ENCODE measurements at places on chromosomes 16 and 17.
A peak's percentile ranks its signal among the peaks of the same experiment; 100 is the strongest.

DNA sequence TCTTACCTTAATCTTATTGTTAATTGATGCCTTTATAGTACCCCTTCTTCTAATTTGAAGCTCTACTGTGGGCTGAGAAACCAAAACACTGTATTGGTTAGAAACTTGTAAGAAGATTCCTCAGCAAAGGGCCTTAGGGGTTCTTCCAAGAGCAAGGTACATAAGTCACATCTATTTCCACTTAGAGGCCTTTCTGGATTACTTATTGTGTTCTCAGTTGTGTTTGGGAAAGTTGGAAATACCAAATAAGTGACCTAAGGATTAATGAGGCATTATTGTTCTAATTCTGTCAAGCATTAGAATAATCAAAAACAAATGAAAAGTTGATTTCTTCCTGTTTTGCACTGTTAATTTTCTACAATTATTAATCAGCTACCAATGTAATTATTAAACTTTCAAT lies 85.8 kb downstream of the SKAP1 start:
- DNase-seq, result no peak
- no peak overlapping the region for H3K27ac ChIP-seq
- H3K4me1 ChIP-seq, result no peaks in the 10 kb centered on the region
- H3K27me3 ChIP-seq, result peaks cover 5% of the 10 kb centered on the region
- no peaks in the 10 kb centered on the region for H3K36me3 ChIP-seq

DNA sequence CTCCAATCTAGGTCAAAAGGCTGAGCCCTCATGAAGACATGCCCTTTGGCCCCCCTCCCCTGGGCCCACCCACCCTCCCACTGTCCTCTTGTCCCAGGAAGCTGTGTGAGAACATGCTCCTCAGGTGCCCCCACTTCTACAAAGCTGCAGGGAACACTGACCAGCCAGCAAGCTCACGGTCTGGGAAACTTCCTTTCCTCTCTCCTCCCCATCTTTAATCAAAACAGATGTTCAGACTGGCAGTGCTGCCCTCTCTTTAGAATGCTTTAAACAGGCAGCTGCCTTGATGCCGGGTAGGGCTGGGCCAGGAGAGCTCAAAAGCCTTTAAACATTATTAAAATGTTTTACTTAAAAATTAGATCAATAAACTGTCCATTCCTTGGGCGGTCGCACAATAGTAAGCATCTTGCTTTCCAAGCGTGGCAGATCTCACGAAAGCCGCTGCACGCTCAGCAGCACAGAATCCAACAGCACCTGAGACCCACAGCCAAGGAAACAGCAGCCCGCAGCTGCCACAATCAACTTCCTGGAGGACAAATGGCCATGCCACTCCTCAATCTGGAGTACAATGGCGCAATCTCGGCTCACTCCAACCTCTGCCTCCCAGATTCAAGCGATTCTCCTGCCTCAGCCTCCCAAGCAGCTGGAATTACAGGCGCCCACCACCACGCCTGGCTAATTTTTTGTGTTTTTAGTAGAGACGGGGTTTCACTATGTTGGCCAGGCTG lies 399.2 kb downstream of the SLC39A11 start:
- no peaks in the 10 kb centered on the region for H3K4me1 ChIP-seq
- H3K4me3 ChIP-seq, result no peak overlapping the region
- no peak overlapping the region for H3K27ac ChIP-seq
- no peak for DNase-seq
- H3K27me3 ChIP-seq, result no peaks in the 10 kb centered on the region

DNA sequence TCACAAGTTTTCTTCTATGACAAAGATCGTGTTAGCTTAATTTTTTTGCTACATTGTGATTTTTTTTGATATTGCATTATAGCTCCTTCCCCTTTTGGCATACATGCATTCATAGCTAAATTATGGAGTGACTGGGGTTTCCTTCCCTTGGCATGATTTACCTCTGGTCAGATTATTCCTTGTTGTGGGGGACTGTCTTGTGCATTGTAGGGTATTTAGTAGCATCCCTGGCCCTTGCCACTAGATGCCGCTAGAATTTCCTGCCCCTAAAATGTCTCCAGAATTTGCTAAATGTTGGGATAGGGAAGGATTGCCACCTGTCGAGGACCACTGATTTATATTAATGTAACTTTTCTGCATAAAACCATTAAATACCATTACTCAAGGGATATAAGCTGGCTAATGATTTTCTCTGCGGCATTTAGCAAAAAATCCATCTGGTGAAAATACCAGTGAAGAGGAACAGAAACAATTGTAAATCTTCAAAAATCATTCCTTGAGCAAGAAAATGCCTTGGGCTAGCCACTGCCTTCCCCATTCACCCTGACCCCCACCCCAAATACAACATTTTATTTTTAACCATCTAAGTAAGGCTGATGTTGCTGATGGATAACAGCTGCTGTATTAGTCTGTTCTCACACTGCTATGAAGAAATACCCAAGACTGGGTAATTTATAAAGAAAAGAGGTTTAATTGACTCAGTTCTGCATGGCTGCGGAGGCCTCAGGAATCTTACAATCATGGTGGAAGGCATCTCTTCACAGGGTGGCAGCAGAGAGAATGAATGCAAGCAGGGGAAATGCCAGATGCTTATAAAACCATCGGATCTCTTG lies 195.2 kb downstream of the MAP2K6 start:
- H3K27me3 ChIP-seq, result no peaks in the 10 kb centered on the region
- no peak overlapping the region for H3K4me3 ChIP-seq
- peak; percentile 34 for DNase-seq
- H3K36me3 ChIP-seq, result no peaks in the 10 kb centered on the region
- H3K4me1 ChIP-seq, result peaks cover 13% of the 10 kb centered on the region

GRCh38 chr16:75288596-75289120 lies 37.2 kb upstream of the BCAR1 start:
- peak; percentile 57 for DNase-seq
- H3K4me1 ChIP-seq, result peaks cover 20% of the 10 kb centered on the region
- no peaks in the 10 kb centered on the region for H3K27me3 ChIP-seq

GRCh38 chr17:39169101-39169500 lies 3.1 kb upstream of the ARL5C start:
- no peak overlapping the region for H3K4me3 ChIP-seq
- peaks cover 4% of the 10 kb centered on the region for H3K27me3 ChIP-seq
- H3K27ac ChIP-seq, result no peak overlapping the region
- DNase-seq, result no peak
- H3K36me3 ChIP-seq, result no peaks in the 10 kb centered on the region

GRCh38 chr17:65022137-65022536 lies 34.4 kb downstream of the GNA13 start:
- H3K27me3 ChIP-seq, result no peaks in the 10 kb centered on the region
- H3K4me3 ChIP-seq, result no peak overlapping the region
- H3K4me1 ChIP-seq, result peaks cover 28% of the 10 kb centered on the region

All from thyroid gland (tissue), 4 donors.